ENCODE measurements at places on chromosomes 2 and 18. TPM values are rescaled to one million over a fixed set of nuclear protein-coding genes. Genes with fewer than 3 reads are reported as not detected.
A peak's percentile ranks its signal among the peaks of the same experiment; 100 is the strongest.

- peak; percentile 70 for DNase-seq
- no peak overlapping the region for H3K27ac ChIP-seq
- no peaks in the 10 kb centered on the region for H3K27me3 ChIP-seq
- H3K36me3 ChIP-seq, result no peaks in the 10 kb centered on the region
- H3K4me1 ChIP-seq, result peaks cover under 1% of the 10 kb centered on the region
Observed at GRCh38 chr2:8680822-8681760, 765 bp upstream of the ID2 start.

DNA sequence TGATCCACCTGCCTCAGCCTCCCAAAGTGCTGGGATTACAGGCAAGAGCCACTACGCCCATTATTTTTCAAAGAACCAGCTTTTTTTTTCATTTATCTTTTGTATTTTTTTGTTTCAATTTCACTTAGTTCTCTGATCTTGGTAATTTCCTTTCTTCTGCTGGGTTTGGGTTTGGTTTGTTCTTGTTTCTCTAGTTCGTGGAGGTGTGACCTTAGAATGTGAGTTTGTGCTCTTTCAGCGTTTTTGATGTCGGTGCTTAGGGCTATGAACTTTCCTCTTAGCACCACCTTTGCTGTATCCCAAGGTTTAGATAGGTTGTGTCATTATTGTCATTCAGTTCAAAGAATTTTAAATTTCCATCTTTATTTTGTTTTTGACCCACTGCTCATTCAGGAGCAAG, 86.7 kb upstream of the MSTN start:
- no peaks in the 10 kb centered on the region for H3K4me1 ChIP-seq
- DNase-seq, result no peak
- H3K36me3 ChIP-seq, result no peaks in the 10 kb centered on the region
- H3K27ac ChIP-seq, result no peak overlapping the region
- no peak overlapping the region for H3K4me3 ChIP-seq

DNA sequence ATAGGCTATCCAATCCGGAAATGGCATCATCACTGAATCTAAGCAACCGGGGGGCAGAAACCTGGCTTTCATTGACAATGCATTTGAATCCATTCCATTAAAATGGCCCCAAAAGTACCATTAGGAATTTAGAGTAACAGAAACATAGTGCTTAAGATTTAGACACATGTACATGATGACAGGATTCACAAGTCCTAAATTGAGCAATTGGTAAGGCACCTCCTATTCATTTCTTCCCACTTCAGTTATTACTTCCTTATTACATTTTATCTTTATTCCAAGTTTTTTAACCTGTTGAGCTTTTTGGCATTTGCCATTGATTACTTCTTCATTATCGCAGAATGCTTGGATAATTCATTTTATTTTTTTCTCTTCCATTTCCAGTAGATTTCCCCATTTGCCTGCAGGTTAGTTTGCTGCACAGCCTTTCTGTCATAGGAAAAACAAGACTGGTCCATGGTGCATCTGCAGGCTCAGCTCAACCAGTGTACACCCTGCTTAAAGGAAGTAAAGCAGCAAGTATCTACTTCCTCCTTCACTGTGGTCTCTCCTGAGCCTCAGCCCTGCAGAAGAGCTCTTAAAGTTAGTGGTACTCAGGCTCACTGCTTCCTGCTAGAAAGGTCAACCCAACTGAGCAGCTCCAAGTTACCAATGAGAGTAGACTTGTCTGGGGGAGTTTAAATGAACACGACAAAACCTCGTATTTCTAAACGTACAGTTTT, 89.2 kb downstream of the DOCK10 start:
- no peak for DNase-seq
- H3K4me1 ChIP-seq, result no peaks in the 10 kb centered on the region

DNA sequence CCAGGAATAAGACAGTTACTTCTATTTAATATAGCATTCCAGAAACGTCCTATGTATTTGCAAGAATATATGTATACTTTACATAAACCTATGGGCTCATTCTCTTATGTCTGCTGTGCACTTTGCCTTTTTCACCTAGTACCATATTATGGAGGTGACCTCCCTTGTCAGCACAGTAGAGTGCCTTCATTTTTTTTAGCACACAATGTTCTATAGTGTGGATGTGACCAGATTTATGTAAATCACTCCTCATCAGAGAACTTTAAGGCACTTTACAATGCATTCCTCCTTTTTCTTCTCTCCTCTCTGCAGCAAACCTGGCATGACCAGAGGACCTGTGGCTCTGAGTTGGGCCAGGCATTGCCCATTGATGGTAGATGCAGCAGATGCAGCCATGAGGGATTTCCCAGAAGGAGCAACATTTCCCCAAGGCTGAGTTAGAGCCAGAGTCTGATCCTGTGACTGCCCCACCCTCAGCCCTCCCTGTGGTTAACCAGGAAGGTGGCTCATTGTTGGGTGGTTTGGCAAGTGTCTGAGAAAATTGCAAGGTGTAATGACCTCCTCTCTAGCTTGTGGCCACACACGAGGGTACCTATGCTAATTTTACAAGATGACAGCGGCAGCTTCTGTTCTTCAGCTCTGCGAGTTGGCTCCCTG, 76.5 kb upstream of the DLX2 start:
- H3K27me3 ChIP-seq, result no peaks in the 10 kb centered on the region
- H3K27ac ChIP-seq, result no peak overlapping the region
- H3K4me3 ChIP-seq, result no peak overlapping the region
- no peak for DNase-seq
- no peaks in the 10 kb centered on the region for H3K4me1 ChIP-seq

DNA sequence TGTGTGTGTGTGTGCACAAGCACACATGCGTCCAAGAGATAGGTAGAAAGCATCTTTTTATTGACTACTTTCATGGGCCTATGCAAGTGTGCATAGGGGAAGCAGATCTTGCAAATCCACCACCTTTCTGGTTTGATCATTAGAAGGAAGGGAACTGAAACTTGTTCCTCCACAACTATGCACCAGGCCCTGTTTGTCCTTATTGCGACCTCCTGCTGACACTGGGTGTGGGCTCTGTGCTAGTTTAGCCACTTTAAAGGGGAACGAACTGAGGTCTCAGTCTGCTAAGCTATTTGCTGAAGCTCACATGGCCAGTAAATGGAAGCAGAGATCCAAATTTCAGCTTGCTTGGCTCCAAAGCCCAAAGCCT, 32.1 kb upstream of the INSIG2 start:
- no peak for DNase-seq
- no peak overlapping the region for H3K27ac ChIP-seq
- no peaks in the 10 kb centered on the region for H3K27me3 ChIP-seq
- no peak overlapping the region for H3K4me3 ChIP-seq

GRCh38 chr2:47297767-47298425, 105.1 kb upstream of the MSH2 start:
- H3K27ac ChIP-seq, result no peak overlapping the region
- H3K4me1 ChIP-seq, result peaks cover 1% of the 10 kb centered on the region
- no peaks in the 10 kb centered on the region for H3K27me3 ChIP-seq
- H3K36me3 ChIP-seq, result no peaks in the 10 kb centered on the region
- H3K4me3 ChIP-seq, result no peak overlapping the region

- no peaks in the 10 kb centered on the region for H3K36me3 ChIP-seq
- peaks cover 8% of the 10 kb centered on the region for H3K4me1 ChIP-seq
- DNase-seq, result peak; percentile 60
- H3K27me3 ChIP-seq, result no peaks in the 10 kb centered on the region
- no peak overlapping the region for H3K27ac ChIP-seq
Observed at GRCh38 chr18:79611040-79611681, 68.4 kb upstream of the CTDP1 start.

GRCh38 chr18:48608581-48608980, 69.8 kb downstream of the CTIF start:
- DNase-seq, result peak; percentile 81
- peaks cover 48% of the 10 kb centered on the region for H3K4me1 ChIP-seq
- H3K27me3 ChIP-seq, result no peaks in the 10 kb centered on the region
- H3K4me3 ChIP-seq, result no peak overlapping the region
- no peak overlapping the region for H3K27ac ChIP-seq

DNA sequence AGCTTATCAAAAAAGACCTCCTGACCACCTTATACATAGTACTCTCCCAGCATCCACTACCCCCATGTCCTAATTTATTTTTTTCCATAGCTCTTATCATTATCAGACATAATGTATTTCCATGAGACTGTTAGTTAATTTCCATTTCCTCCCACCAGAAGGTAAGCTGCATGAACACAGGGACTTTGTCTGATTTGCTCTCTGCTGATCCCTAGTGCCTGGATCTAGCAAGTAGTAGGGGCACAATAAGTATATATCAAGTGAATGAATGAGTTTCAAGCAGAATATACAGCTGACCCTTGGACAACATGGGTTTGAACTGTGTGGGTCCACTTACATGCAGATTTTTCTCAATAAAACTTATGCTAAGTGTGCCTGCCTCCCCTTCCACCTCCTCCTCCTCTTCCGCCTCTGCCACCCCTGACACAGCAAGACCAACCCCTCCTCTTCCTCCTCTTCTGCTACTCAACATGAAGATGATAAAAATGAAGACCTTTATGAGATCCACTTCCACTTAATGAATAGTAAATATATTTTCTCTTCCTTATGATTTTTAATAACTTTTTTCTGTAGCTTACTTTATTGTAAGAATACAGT, 53.8 kb downstream of the CTAGE1 start:
- no peak for DNase-seq
- H3K4me3 ChIP-seq, result no peak overlapping the region
- H3K4me1 ChIP-seq, result no peaks in the 10 kb centered on the region
- H3K36me3 ChIP-seq, result no peaks in the 10 kb centered on the region

DNA sequence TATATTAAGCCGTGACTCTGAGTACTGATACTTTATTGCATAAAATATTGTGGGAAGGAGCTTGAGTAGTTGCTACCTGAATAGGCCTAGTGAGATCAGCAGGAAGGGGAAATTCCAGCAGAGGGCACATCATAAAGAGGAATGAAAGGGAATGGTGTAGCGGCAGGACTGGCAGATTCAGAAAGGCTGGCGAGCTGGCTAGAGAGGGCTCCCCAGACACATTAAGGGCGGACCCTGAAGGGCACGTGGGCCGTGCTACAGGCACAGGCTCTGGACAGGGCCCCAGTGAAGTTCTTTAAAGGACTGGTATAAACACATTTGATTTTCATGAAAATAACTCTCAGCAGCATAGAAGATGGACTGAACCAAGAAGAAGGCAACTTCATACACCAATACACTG, 43.0 kb downstream of the PTPN2 start:
- H3K4me1 ChIP-seq, result peaks cover 1% of the 10 kb centered on the region
- H3K36me3 ChIP-seq, result no peaks in the 10 kb centered on the region
- DNase-seq, result no peak
- H3K27me3 ChIP-seq, result no peaks in the 10 kb centered on the region

DNA sequence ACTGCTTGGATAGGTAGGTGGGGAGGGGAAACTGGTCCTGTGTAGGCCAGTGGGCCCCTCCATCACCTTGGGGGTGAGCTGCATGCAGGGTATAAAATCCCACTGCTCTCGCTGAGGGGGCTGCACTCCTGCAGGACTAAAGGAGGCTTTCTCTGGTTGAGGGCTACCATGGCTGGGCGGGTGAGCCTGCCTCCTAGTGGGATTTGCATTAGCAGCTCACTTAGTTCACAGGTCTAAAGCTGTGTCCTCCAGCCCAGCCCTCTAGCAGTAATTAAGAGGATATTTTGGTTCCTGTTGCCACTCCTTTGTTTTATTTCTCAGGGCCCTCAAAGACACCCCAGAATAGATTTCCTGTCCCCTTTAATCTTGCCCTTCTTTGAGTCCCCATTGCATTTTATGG, 24.6 kb downstream of the TMEM127 start:
- no peaks in the 10 kb centered on the region for H3K27me3 ChIP-seq
- H3K27ac ChIP-seq, result no peak overlapping the region
- DNase-seq, result no peak
- no peak overlapping the region for H3K4me3 ChIP-seq
- H3K36me3 ChIP-seq, result no peaks in the 10 kb centered on the region

DNA sequence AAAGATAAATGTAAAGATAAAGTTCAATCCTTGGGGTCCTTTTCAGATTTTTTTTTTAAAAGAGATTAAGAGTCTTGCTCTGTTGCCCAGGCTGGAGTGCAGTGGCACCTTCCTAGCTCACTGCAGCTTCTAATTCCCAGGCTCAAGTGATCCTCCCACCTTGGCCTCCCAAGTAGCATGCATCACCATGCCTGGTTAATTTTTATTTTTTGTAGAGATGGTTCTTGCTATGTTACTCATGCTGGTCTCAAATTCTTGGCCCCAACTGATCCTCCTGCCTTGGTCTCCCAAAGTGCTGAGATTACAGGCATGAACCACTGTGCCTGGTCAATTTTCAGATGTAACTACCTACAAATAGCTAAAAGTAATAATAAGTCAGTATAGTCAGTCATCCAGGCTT, 21.1 kb downstream of the NFE2L2 start:
- no peaks in the 10 kb centered on the region for H3K36me3 ChIP-seq
- DNase-seq, result no peak
- H3K4me3 ChIP-seq, result no peak overlapping the region
- H3K27ac ChIP-seq, result no peak overlapping the region
- no peaks in the 10 kb centered on the region for H3K27me3 ChIP-seq
- peaks cover 44% of the 10 kb centered on the region for H3K4me1 ChIP-seq

Gene ZNF638
- total RNA-seq, result 140 TPM

Gene SPATS2L
- total RNA-seq, result 70.8 TPM

Gene KYNU
- 3.2 TPM for total RNA-seq

Gene AGBL5
- total RNA-seq, result 23.9 TPM

Gene ABCG5
- not detected for total RNA-seq
